ENCODE measurements at places on chromosomes 2 and 18. TPM values are rescaled to one million over a fixed set of nuclear protein-coding genes. Genes with fewer than 3 reads are reported as not detected.

The DNAJC10 gene
- total RNA-seq = 89.4 TPM

The COX7A2L gene
- 133 TPM for total RNA-seq

The HOXD12 gene
- not detected for total RNA-seq

The KCNJ3 gene
- not detected for total RNA-seq

The FOSL2 gene
- 37.3 TPM for total RNA-seq

The CTLA4 gene
- 1.3 TPM for total RNA-seq

The FEV gene
- total RNA-seq = not detected

The MYCN gene
- total RNA-seq = 3.2 TPM

The CTAGE1 gene
- total RNA-seq = not detected

The LAMA1 gene
- 0.13 TPM for total RNA-seq

The MYO7B gene
- 0.13 TPM for total RNA-seq

The TRABD2A gene
- 0.25 TPM for total RNA-seq

The PCARE gene
- not detected for total RNA-seq

The WIPF1 gene
- 13.9 TPM for total RNA-seq

The DOK6 gene
- 2.3 TPM for total RNA-seq

The ICOS gene
- total RNA-seq = under 0.01 TPM

The SCG2 gene
- not detected for total RNA-seq

The PTPN18 gene
- 20.0 TPM for total RNA-seq

Measured in dermis microvascular lymphatic vessel endothelial cell (primary cell).